ENCODE measurements at places on chromosomes 16 and 17.

DNA sequence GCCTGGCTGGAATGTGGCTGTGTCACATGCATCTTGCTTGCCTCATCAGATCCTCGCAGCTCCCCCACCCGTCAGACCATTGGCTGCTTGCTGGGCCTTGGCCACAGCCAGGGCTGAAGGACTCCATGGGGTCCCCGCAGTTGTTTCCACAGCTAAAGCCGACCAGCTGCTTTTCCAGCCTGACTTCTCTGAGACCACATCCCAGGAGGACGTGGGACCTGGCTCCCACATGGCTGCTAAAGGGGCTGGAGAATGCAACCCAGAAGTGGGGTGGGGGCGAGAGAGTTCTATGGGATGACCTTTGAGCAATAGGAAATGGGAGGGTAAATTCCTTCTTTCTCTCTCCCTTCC is 193.8 kb downstream of the RAB11FIP4 start:
- DNase-seq, result no peak

- DNase-seq, result no peak
Observed at GRCh38 chr17:8828517-8828875, 29.3 kb upstream of the MFSD6L start.

DNA sequence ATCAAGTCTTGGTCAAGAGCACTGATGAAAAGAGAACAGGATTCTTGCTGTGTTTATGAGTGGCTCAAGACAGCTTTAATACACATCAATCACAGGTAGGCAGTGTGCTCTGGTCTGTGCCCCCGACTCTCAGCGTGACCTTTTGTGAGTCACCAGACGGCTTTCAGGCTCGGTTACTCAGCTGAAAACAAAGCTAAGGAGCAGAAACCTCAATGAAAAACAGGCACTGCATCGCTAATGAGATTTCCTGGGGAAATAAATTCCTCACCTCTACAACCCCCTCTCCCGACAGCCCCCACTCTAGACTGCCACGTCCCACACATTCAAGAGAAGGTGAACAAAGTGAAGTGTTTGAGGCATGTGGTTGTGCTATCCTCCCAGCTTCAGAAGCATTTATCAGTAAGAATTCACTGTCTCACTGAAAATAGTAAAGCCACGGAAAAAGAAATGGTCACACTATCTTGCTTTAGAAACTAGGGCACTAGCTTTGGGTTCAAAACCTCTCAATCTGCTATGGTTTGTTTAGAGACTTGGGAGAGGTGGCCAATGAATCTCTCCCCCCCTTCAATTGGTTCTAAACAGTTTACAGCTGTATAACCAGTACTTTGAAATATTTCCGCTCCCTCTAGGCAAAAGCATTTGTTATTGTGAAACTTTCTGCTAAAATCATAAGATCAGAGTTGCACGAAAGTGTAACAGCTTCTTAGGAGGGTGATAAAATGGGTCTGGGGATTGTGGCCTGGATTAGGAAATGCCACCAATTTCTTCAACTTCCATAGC is 199.5 kb upstream of the PMFBP1 start:
- DNase-seq, result no peak

- DNase-seq, result peak; percentile 36
Observed at GRCh38 chr17:14428648-14429029, 127.8 kb downstream of the HS3ST3B1 start.

DNA sequence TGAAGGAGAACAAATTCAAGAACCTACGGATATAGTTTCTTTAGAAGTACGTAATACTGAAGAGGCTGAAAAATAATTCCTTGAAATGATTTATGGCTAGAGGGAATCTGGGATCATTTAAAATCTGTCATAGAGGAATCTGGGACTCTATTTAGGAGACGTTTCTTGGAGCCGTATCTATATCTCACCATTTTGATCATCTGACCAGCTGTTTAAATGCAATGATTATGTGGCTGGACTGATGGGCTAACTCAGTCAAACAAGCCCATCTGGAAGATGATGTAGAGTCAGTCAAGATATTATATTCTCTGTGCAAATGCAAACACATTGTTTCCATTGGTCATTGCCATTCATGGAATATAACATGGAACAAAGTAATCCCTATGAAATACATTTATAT is 467.7 kb upstream of the ZFHX3 start:
- no peak for DNase-seq

GRCh38 chr17:48443712-48444111 is 13.7 kb upstream of the SKAP1 start:
- DNase-seq, result no peak

DNA sequence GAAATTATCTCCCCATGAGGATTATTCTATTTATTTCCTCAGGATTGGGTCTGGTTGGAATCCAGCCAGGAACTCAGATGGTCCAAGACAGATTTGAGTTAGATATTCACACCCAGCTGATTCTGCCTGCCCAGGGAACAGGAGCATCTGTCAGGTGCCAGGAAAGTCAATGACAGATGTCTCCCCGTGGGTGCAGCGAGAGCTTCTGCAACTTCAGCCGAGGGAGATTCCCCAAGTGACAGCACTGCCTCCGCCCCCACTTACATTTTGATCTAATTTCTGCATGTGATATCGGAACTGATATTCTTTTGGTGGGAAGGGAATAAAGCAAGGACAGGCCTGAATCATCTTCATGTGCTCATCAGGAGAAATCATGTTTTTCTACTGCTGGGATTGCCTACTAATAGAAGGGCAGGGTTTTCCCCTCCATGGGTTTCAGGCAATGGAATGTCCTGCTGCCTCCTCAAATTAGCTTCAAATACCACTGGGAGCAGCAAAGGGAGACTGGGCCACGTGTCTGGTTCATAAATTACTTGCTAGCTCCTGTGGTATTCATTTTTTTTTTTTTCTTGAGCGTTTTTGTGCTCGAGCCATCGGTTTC is 15.7 kb upstream of the DHX8 start:
- DNase-seq, result no peak

- no peak for DNase-seq
Observed at GRCh38 chr16:57244463-57244766, 644 bp upstream of the ARL2BP start.

- DNase-seq, result no peak
Observed at GRCh38 chr16:87172632-87173031, 144.6 kb downstream of the C16orf95 start.

- DNase-seq, result no peak
Observed at GRCh38 chr17:43465049-43465448, 18.7 kb upstream of the DHX8 start.

DNA sequence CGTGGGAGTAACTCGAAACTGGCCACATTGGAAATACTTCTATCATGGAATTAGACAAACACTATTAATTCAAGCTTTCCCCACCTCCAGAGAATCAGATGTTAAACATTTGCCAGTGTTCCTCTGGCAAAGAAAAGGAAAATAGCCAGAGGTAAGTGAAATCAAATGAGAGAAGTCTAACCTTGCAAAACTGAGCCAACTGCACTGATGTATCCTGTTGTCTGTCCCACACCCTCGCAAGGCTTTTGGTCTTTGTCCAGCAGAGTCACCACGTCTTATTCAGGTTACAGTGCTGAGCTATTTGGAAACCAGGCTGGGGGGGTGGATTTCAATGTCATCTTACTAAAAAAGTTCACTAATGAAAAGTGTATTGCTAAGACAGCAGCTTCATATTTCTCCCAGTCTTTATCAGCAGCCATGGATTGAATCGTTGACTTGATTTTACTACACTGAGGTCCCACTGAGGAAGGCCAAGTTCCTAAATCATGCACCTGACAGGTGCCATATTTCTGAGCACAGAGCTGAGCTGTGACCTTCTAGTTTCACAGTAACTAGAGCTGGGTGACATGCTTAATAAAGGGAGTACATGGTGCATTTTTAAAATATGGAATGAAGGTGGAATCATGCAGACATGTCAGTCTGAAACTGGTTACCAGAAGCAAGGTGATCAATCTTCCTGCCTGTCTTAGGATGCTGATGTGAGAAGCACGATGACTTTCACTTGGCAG is 85.2 kb upstream of the HSBP1 start:
- DNase-seq, result no peak

- DNase-seq, result no peak
Observed at GRCh38 chr16:54277845-54278703, 8.5 kb downstream of the IRX3 start.

DNA sequence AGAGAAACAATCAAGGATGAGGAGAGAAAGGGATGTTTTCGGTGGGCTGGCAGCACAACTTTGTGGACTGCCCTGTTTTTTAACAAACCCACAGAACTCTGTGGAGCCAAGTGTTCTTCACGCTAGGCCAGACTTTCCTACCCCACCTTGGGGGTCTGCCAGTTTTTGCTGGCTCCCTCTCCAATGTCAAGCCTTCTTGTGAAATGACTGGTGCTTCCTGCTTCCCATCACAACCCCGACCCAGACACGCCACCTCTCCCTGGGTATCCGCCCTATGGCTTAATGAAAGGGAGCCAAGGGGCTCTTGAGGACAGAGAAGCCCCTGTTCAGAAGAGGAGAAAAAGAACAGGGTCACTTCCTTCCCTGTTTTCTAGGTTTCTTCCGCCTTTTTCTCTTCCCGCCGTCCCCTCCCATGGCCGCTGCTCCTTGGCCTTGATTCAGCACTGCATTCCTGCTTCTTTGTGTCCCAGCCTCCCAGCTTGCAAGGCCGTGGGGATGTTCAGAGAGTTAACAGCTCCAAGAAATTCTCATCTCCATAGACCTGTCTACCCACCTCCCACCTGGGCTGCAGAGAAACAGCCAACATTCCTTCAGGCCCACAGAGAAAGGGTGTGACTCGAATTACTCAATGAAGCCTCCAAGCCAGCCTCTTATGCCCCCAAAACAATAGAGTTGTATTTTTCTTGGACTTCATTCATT is 16.5 kb upstream of the SOX9 start:
- DNase-seq, result no peak

- peak; percentile 89 for DNase-seq
Observed at GRCh38 chr17:67441052-67441895, 64.2 kb downstream of the PITPNC1 start.

GRCh38 chr17:64117981-64118979 is 11.7 kb downstream of the ERN1 start:
- DNase-seq, result no peak

DNA sequence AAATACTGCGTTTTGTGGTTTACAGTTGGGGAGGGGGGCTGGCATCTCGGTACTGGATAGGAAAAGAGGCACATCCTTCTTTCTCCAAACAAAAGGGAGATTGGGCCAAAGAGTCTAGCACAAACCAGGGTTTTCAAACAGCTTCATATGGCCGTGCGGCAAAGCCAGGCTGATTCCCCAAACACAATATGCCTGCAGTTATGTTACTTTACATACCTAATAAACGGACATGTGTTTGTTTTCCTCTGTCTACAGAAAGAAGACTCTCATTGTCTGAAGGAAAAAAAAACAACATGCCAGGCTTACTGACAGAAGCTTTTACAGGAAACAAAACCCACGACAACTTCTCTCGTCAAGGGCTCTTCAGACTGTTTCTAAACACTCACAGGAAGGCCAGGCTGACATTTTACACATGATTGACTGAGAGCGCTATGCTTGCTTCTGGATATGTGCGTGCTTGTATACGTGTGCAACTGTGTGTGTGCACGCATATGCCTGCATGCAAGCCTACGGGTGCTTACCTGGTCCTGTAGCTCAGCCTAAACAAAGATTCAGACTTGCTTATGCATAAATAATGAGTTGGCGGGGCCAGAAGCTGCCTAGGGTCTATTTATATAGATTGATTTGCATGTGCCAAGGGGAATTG is 461.0 kb upstream of the C16orf82 start:
- no peak for DNase-seq

- DNase-seq, result no peak
Observed at GRCh38 chr17:82331345-82331939, 2.1 kb downstream of the SECTM1 start.

- no peak for DNase-seq
Observed at GRCh38 chr16:31186930-31187807, 7.2 kb downstream of the FUS start.

DNA sequence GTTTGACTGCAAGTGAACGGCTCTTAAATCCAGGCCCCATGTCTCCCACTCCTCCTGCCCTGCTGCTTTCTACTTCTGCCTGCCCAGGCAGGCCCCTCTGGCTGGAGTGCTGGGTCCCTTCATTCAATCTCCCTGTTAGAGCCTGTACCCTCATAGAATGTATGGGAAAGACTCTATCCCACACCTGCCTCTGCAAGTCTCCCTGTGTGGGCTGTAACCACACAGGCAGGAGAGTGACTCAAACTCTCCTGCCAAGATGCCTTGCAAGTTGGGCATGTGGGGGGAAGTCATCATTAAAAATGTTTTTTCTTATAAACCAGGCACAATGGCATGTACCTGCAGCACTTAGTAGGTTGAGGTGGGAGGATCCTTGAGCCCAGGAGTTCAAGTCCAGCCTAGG is 77.5 kb downstream of the PLXDC1 start:
- DNase-seq, result no peak

- DNase-seq, result peak; percentile 77
Observed at GRCh38 chr17:75783069-75783783, 1.4 kb upstream of the UNK start.

GRCh38 chr17:83079352-83079747 is at the start of gene METRNL:
Gene METRNL, plus strand, starts transcription at chr17:83079609. Its CDS starts 207 bp downstream, at chr17:83079816.
- peak; percentile 68 for DNase-seq

- peak; percentile 33 for DNase-seq
Observed at GRCh38 chr16:22898874-22899348, 84.9 kb downstream of the HS3ST2 start.

DNA sequence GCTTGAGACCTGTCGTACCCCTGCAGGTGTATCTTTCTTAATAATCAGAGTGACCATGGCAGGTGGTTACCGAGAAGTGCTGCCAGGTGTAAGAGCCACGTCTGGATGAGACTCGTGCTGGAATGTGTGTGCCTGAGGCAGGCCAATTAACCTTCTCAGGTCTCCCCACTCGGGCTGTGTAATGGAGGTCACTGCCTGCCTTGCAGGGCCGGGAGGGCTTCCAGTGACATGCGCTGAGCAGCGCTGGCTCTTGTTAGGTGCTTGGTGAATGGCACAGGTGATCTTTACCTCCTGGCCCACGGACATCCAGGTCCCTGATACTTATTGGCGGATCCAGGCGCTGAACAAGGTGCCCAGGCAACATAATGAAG is 4.6 kb upstream of the GSE1 start:
- DNase-seq, result no peak

DNA sequence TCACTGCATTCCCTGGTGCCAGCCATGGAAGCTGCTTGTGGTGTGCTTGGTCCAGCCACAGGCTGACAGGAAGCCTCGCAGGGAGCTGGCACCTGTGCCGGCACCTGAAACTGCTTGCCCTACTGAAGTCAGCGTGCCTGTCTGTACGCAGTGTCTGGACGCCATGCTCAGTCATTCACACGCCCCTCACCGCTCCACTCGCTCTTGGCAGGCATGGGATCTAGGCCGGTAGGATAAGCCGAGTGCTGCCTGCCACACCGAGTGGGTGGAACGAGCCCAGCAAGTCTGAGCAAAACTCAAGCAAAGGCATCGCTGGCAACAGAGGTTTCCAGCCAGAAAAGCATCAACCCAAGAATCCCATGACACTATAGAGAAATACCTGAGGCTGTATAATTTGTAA is 350.6 kb downstream of the CDH11 start:
- DNase-seq, result no peak

GRCh38 chr16:11636172-11636721 is 32.0 kb upstream of the SNN start:
- peak; percentile 19 for DNase-seq

DNA sequence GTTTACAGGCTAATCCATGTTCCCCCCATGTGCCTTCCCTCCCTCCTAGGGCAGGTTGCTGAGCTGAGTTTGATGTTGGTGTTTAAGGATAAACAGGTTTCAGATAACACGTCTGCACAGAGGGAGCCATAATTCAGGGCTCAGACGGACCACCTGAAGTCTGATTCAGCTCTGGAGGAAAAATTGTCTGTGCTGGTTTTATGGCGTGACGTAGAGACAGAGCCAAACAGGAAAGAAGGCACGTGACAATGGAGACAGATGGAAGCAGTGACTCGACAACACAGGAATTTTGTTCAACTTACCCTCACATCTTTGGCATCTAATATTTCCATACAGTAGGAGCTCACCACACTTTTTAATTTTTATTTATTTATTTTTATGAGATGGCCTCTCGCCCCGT is 10.7 kb upstream of the USP10 start:
- no peak for DNase-seq

All from CD4-positive, alpha-beta T cell treated with Interleukin-10 for 1 hour (primary cell).